ENCODE measurements at places on chromosomes 6 and 20.

GRCh38 chr6:11304946-11305345 lies 72.5 kb upstream of the NEDD9 start:
- no peak for DNase-seq

DNA sequence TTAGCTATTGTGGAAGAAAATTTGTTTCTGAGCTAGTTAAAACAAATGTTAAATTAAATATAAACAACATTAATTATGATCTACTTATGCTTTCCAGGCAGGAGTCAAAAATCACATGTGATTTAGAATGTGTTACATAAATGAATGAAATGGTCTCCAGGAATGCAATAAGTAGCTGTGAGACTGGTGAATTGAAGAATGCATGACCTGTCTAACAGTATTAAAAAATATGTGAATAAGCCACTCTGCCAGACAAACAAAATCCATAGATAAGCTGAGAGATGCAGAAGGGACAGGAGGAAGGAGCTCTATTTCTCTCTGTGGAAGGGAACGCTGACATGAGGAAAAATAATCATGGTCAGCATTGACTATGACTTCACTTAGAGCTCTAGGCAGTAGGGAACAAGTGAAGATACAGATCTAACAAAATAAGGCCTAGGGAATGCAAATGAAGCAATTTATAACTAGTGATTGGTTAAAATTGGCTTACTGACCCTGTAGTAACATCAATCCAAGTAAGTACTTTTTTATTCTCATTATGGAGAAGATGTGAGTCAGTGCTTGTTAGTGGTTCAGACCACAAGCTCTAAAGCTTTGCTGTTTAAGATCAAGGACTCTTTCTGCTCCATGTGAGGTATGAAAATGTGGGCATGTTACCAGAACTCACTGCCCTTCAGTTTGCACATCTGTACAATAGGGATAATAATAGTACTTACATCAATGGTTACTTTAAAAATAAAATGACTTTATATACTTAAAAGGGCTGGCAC lies 432.6 kb downstream of the MMUT start:
- no peak for DNase-seq

DNA sequence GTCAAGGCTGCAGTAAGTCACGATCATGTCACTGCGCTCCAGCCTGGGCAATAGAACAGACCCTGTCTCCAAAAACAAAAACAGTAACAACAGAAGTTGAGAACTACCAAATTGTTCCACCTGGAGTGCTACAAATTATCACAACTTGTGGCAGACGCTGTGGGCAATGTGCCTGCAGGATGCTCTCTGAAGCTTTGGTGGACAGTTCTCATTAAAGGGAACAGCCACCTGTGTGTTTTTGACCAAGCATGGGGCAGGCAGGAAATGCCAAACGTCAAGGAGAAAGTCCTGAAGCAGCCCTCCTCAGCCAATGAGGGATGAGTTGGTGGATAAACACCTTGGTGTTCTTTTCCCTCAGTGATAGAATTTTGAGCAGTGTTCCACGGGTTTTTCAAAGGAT lies 15.8 kb downstream of the COX4I2 start:
- no peak for DNase-seq

GRCh38 chr6:2042956-2043648 lies 202.3 kb downstream of the GMDS start:
- no peak for DNase-seq

DNA sequence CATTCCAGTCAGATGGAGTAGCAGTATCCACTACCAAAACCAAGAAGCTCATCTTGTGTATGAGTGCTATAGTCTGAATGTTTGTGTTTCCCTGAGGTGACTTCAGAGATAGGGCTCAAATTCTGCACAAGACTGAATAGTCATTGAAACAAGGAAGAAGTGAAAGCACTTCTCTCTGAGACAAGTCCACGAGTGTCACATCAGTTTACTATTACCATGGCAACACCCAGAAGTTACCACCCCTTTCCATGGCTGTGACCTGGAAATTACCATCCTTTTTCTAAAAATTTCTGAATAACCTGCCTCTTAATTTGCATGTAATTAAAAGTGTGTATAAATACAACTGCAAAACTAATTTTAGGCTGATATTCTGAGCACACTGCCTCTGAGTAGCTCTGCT lies 682.1 kb upstream of the ADGRB3 start:
- DNase-seq = no peak

GRCh38 chr6:131937226-131937625 lies 13.9 kb downstream of the CCN2 start:
- no peak for DNase-seq

DNA sequence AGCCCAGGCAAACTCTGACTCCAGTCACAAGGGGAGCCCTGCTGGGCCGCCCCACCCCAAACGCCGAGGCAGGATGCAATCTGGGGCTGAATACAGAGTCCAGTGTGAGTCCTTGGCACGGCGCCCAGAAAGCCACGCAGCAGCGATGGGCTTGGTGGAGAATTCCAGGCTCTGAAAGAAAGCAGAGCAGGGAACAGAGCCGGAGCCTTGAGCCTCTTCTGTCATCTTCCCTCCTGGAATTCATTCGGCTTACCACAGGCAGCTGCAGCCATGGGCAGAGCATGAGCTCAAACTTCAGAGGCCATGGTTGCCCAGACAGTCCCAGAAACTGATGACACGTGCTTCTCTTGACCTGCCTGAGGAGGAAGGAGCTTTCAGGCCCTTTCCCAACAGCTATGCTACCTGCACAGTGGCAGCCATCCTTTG lies 441.1 kb upstream of the JARID2 start:
- DNase-seq = no peak

- no peak for DNase-seq
These were observed 2.1 kb downstream of the ZNF341 start for GRCh38 chr20:33733654-33734576.

DNA sequence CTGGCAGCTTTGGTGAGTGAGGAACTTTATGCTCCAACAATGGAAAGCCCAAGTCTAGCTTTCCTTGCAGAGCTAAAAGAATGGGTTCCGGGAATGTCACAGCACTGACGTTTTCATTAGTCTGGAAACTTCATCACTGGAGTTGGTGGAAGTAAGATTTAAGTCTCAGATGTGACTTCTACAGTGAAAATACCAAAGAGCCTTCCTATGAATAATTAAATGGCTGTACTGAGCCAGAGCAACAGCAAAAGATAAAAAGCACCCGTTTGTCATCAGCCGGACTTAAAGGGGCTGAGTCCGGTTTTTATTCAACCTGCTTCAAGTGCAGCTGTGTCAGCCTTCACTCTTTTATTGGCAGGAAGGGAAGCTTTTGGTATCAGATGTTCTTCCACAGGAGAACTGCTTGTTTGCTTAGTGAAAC lies 46.5 kb upstream of the SHLD1 start:
- no peak for DNase-seq

GRCh38 chr6:6246544-6246943 lies 73.9 kb downstream of the F13A1 start:
- no peak for DNase-seq

DNA sequence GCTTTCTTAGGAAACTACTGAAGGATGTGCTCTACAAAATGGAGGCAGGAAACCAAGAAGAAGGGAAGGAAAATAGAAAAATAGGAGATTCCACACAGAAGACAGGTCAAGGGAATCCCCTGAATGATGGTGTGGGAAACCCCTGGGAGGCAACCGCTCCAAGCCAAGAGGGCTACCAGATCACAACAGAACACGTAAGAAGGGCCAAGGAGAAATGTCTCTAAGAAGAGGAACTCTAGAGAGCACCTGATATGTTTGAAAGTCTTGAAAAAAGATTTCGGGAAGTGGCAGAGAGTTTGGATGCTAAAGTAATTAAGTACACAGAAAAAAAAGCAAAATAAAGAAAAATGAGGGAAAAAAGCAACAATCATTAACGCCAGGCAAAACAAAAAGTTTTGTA lies 7.1 kb downstream of the KIF13A start:
- no peak for DNase-seq

DNA sequence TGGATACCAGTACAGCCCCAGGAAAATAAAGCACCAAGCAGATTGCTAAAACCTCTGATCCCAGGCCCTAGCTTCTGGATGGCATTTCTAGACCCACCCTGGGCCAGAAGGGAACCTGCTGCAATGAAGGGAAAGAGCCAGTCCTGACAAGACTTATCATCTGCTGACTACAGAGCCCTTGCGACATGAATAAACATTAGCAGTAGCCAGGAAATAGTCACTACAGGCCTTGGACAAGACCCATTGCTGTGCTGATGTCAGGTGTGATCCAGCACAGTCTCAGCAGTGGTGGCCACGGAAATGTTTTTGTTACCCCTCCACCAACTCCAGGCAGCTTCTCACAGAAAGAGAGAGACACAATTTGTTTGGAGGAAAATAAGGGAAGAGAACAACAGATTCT lies 399.3 kb downstream of the HAO1 start:
- no peak for DNase-seq

DNA sequence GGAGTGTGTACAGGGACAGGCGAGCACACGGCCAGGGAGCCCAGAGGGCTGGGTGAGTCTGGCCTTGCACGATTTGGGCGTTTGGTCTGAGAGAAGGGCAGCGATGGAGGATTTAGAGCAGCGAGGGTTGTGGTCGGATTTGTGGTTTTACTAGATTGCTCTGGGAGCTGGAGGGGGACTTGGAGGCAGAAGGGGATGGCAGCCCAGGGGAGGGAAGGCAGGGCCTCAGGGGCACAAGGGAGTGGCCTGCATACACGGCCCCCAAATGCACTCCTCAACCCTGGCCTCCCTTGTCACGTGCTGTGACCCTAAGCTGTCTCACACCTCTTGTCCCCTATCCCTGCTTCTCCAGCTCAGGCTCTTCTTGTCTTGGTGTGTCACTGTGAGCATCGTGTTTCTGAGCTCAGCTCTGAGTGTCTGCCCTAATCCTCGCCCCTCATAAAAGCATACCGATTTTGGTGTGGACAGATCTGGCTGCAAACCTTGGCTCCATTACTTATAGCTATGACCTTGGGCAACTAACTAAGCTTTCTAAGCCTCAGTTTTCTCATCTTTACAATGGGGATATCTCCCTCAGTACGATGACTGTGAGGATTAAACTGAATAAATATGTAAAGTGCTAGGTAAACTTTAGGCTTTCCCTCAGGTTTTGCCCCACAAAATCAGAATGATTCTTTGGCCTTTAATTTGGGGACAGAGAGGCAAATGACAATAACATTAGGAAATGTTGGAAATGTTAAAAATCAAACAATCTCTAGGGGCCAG lies 120.1 kb upstream of the ARMC2 start:
- DNase-seq = no peak

- peak; percentile 21 for DNase-seq
These were observed 170.6 kb upstream of the AGPAT4 start for GRCh38 chr6:161444464-161444863.

DNA sequence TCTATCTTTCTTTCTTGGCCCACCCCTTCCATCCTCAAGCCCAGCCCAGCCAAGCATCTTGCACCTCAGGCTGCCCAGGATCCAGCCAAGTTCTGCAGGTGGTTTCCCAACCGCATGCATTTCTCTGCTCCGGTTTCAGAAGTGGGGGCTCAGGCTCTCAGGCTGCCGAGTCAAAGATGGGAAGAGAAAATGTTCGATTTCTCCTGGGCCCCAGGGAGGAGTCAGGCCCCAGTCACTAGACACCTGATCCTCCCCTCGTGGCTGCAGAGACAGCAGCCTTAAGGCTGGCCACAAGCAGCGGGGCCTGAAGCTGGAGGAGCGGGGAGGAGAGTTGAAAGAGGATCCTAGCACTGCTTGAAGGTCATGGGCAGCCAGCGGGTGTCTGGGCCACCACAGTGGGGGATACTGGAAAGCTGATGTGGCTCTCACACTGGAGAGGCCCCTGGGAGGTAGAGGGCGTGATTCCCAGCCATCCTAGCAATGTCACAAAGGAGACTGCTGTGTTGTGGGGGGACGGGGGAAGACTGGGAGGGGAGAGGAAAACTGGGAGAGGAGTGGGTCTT lies 42.2 kb upstream of the ZFAND3 start:
- DNase-seq = no peak

- no peak for DNase-seq
These were observed 50.3 kb upstream of the BLCAP start for GRCh38 chr20:37577981-37578380.

GRCh38 chr20:60341062-60341461 lies 382.8 kb downstream of the CDH26 start:
- DNase-seq = no peak

- no peak for DNase-seq
These were observed 128.8 kb downstream of the SOBP start for GRCh38 chr6:107618672-107619071.

DNA sequence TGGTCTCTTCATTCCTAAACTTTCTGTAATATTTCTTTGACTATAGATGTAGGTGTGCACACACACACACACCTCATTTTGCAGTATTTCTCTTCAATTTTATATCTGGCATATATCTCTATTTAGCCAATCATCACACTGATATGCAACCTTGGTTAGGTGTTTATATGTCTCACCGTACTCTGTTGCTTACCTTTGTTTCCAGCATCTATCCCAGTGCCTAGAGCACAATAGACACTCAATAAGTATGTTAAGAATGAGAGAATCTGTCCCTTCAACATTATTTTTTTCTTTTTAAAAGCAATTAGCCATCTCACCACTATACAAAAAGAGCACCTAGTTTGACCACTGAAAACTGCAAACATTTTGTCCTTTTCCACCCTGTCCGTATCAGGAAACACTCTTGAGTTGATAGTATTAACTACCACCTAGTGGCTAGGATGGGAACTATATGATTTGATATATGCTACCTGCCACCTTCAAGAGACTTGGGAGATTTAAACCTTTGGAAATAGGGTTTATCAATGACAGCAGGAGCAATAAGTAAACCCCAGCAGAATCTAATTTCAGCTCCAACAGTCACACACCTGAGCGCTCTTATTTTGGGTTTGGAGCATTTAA lies 48.7 kb upstream of the RSPO3 start:
- no peak for DNase-seq

- no peak for DNase-seq
These were observed 311.9 kb upstream of the PRDM1 start for GRCh38 chr6:105774247-105774646.

DNA sequence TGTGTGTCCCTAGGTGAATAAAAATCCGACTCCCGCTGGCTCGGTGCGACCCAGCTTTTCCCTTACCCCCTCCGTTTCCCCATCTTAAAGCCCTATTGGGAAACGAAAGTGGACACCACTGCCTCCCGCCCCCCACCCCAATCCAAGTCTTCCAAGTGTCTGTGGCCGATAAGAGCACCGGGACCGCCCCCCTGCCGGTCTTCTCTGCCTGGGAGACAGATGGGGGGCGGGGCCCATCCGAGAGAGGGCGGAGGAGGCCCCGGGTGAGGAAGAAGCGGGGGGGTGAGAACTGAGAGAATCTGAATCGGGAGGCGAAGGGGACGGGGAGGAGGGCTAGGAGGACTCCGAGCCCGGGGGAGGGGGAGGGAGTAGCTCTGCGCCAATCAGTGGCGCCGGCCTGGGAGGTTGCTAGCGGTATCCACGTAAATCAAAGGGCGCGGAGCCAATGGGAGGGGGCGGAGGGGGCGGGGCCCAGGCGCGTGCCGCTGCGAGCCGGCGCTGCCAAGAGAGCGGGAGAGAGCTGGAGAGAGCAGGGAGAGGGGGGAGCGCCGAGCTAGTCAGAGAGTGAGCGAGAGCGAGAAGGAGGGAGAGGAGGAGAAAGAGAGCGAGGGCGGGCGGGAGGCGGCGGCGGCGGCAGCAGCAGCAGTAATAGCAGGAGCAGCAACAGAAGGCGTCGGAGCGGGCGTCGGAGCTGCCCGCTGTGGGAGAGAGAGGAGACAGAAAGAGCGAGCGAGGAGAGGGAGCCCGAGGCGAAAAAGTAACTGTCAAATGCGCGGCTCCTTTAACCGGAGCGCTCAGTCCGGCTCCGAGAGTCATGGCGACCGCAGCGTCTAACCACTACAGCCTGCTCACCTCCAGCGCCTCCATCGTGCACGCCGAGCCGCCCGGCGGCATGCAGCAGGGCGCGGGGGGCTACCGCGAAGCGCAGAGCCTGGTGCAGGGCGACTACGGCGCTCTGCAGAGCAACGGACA lies at the start of gene POU3F2:
POU3F2 (plus strand) TSS at position 515 of the 972 bp plus-strand sequence; CDS start at position 815, 300 bp downstream.
- DNase-seq = peak; percentile 93

- no peak for DNase-seq
These were observed 142.9 kb downstream of the CDC5L start for GRCh38 chr6:44530209-44530909.
